ENCODE measurements at places on chromosomes 13 and 19. TPM values are rescaled to one million over a fixed set of nuclear protein-coding genes. Genes with fewer than 3 reads are reported as not detected.

The PAF1 gene
- total RNA-seq: 39.2 TPM

DNA sequence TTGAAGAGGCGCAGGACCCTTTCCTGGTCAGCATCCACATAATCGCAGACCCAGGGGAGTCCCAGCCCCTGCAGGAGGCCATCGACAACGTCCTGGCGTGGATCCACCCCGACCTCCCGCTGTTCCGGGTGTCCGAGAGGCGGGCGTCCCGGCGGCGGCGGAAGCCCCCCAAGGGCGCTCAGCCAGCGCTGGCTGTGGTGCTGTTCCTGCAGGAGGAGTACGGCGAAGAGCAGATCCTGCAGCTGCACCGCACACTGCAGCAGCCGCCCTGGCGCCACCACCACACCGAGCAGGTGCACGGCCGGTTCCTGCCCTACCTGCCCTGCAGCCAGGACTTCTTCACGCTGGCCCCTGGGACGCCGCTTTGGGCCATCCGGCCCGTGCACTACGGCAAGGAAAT is 29.3 kb downstream of the FAM124A start:
- DNase-seq: no peak

- no peak for DNase-seq
Observed at GRCh38 chr19:35123573-35123972, 8.0 kb downstream of the FXYD3 start.

DNA sequence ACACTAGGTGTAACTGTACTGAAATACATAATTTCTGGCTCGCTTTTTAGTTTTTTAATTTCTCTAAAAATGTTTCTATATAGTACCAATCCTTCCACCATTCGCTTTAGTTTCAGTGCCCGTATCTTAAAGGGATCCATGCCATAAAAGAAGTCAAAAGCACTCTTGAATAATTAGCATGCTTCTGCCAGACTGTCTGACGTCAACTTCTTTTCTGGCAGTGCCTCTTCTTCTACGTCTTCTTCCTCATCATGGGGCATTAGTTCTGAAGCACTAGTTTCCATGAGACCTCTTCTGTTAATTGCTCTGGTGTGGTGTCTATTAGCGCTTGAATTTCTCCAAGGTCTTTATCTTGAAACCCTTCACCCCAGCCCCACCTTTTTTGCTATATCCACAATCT is 93.8 kb upstream of the DOCK9 start:
- no peak for DNase-seq

DNA sequence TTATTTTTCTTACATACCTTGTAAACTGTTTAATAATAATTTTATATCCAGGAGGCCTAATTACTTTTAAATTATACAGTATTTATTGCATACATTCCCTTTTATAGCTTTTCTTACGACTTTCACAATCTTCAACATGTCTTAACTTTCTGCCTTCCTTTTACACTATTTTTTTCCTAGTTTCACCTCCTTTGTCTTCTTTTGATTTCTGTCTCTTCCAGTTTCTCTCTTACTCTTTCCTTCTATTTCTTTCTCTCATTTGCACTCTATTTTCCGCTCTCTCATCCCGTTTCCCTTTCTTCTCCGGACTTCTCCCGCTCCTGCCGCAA is 11.5 kb downstream of the ZNF552 start:
- DNase-seq: no peak

The ZSCAN22 gene
- 5.9 TPM for total RNA-seq

The INSL3 gene
- total RNA-seq: 12.0 TPM

GRCh38 chr19:8643860-8644653 is 13.6 kb downstream of the NFILZ start:
- DNase-seq: peak; percentile 20

DNA sequence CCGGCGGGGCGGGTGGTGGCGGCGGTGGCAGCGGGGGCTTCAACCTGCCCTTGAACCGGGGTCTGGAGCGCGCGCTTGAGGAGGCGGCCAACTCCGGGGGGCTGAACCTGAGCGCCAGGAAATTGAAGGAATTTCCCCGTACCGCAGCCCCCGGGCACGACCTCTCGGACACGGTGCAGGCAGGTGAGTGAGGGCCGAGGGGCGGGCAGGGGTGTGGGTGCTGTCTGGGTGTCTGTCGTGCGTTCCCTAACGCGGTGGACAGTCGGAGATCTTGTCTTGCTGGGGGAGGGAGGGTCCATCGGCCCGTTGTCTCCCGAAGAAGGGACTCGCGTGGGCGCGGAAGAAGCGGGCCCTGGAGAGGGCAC is 533 bp downstream of the LRCH1 start:
- DNase-seq: no peak

GRCh38 chr13:76438050-76438449 is 448.2 kb downstream of the KCTD12 start:
- no peak for DNase-seq

The KLK12 gene
- total RNA-seq: not detected

The SIRT6 gene
- 56.7 TPM for total RNA-seq

- DNase-seq: no peak
Observed at GRCh38 chr13:54637366-54637765, 1608.8 kb downstream of the OLFM4 start.

GRCh38 chr19:5288347-5288739 is 52.3 kb downstream of the PTPRS start:
- DNase-seq: no peak

- DNase-seq: no peak
Observed at GRCh38 chr13:30792285-30793000, 57.1 kb downstream of the ALOX5AP start.

GRCh38 chr19:18794029-18794313 is 2.9 kb upstream of the COMP start:
- DNase-seq: no peak

GRCh38 chr13:94525781-94526180 is 46.3 kb upstream of the DCT start:
- no peak for DNase-seq

The CCDC194 gene
- 4.4 TPM for total RNA-seq

DNA sequence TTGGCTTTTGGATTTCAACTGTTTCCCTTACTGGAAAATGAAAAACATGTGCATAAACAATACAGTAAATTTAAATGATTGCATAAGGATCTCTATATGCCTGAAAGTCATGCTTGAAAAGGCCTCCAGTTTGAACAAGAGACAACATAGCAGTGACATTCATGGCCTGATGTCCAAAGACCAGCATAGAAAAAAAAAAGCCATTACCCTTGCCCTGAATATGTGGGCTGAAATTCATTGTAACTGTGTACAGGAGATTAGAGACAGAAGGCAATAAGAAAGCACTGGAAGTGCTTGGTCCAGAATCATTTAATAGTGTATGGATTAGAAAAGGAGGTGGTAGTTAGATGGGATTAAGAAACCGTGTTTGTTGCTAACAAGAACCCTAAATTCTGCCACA is 15.4 kb downstream of the MIR17HG start:
- no peak for DNase-seq

The SIGLEC8 gene
- total RNA-seq: not detected

GRCh38 chr13:91142572-91142971 is 204.9 kb upstream of the MIR17HG start:
- no peak for DNase-seq

The CRB3 gene
- total RNA-seq: not detected

DNA sequence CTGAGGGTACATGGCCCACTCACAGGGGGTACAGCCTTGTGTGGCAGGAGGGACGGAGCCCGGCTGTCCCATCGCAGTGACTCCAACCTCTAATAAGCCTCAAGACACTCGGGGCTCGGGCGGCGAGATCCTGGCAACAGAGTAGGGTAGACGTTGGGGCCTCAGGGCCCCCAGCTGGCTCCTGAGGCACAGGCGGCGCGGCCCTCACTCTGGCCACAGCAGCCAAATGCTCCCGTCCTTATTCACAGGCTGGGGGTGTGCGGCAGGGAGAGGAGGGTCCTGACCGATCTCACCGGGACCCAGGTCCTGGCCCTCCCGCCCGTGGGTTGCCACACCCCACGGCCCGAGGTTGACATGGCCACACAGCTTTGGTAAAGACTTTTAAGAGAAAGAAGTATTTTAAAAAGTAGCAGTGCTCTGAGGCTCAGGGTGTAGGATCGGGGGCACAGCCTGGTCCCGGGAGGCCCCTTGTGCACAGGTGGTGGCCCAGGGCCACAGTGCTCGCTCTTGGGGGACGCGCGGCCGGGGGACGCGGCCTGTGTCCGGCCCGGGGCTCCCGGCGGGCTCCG is 7.6 kb downstream of the SLC39A3 start:
- DNase-seq: peak; percentile 40

The ZNF577 gene
- total RNA-seq: 8.1 TPM

The PRR12 gene
- 45.7 TPM for total RNA-seq

- DNase-seq: no peak
Observed at GRCh38 chr19:5080030-5080654, 111.2 kb downstream of the KDM4B start.

- no peak for DNase-seq
Observed at GRCh38 chr13:20706661-20707060, 3.2 kb downstream of the IL17D start.

- DNase-seq: no peak
Observed at GRCh38 chr19:12880551-12881171, 588 bp downstream of the DNASE2 start.

The KCNN1 gene
- 1.0 TPM for total RNA-seq

The WDR87 gene
- not detected for total RNA-seq

GRCh38 chr13:93307136-93307535 is 80.5 kb downstream of the GPC6 start:
- DNase-seq: no peak

- DNase-seq: no peak
Observed at GRCh38 chr13:90675129-90675528, 672.4 kb upstream of the MIR17HG start.

DNA sequence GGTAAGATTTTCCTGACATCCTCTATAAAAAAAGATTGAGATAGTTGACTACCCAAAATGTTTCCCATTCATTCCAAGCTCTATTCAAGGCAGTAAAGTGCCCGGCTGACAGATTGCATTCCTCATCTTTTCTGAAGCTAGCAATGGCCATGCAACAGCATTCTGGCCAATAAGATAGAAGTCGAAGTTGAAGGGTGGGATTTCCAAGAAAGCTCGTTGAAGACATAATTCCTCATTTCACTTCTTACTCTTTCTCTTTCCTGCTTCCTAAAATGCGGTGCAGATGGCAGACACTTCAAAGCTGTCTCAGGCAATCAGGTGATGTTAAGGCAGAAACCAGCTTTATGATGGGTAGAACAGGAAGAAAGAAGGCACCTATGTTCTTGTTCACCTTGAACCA is 13.4 kb upstream of the ALOX5AP start:
- no peak for DNase-seq

The ONECUT3 gene
- total RNA-seq: not detected

DNA sequence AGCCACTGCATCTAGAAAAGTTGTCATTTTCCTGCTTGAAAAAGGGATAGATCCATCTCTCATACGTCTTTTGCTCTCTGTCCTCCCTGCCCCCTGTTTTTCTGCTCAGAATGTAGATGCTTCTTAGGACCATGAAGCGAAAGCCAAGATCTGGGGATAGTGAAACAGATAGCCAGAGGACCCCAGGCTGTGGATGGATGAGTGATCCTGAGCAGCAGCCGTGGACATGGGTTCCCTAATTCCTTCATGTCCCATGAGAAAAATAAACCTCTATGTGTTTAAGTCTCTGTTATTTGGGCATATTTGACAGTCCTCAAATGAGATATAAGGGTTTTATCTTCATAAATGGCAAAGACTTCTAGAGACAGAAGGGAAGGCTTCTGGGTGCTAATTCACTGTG is 12.2 kb upstream of the FFAR2 start:
- DNase-seq: no peak

The GNA15 gene
- total RNA-seq: 22.2 TPM

DNA sequence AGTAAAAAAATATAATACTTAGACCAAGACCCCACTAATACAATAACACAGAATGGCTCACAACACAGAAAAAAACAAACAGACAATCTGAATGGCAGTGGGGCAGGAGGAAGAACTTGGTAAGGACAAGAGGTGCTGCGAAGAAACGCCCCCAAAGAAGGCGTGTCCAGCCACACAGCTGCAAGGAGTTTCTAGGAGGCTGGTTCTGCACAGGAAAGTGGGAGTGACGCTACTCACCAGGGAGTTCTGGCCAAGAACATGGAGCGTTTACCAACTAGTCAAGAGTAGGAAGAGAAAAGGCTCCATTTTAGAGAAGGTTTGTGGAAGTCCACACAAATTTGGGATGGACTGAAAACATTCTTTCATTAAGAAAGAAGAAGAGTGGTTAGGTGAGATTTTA is 95.3 kb upstream of the SLC15A1 start:
- DNase-seq: no peak

The MBNL2 gene
- 13.0 TPM for total RNA-seq

GRCh38 chr13:104006625-104007075 is 940.4 kb upstream of the SLC10A2 start:
- DNase-seq: no peak

GRCh38 chr13:74280093-74280794 is 146.0 kb upstream of the KLF12 start:
- no peak for DNase-seq

The ZSCAN4 gene
- not detected for total RNA-seq

The ZNF845 gene
- 7.9 TPM for total RNA-seq

GRCh38 chr13:114279146-114279545 is 2.3 kb upstream of the UPF3A start:
- no peak for DNase-seq

The NALCN gene
- not detected for total RNA-seq

The GGN gene
- not detected for total RNA-seq

GRCh38 chr13:70568571-70568970 is 460.3 kb upstream of the KLHL1 start:
- DNase-seq: no peak

- no peak for DNase-seq
Observed at GRCh38 chr19:4609878-4610511, 29.3 kb upstream of the TNFAIP8L1 start.

The S1PR4 gene
- 33.5 TPM for total RNA-seq

DNA sequence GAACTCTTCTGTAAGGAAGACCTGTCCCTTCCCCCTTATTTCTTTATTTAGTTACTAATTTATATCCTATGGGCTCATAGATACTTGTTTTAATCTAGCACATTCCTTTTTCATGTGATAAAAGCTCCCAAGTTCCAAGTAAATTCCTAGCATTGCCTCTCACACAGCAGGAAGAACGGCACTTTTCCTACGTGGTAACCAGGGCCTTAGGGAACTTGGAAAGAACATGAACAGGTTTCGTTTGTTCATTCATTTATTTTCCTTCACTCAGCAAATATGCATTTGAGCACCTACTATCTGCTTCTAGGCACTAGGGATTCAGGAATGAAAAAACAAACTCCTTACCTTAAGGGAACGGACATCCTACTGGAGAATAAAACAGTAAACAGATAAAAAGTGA is 125.1 kb downstream of the SIPA1L3 start:
- no peak for DNase-seq

DNA sequence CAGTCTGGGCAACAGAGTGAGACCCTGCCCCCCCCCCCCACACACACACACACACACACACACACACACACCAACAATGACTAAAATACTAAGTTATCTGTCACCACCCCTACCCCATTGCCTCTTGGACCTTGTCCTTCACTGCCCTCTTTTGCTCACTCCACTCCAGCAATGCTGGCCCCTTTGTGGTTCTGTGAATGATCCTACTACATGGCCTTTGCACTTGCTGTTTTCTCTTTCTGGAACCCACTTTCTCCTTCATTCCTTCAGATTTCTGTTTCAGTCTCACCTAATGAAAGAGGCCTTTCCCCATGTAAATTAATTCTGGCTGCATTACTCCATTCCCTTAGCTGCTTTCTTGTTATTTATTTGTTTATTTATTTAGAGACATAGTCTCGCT is 2.5 kb upstream of the SAMD4B start:
- DNase-seq: no peak
